ENCODE measurements at places on chromosomes 7 and 10.

DNA sequence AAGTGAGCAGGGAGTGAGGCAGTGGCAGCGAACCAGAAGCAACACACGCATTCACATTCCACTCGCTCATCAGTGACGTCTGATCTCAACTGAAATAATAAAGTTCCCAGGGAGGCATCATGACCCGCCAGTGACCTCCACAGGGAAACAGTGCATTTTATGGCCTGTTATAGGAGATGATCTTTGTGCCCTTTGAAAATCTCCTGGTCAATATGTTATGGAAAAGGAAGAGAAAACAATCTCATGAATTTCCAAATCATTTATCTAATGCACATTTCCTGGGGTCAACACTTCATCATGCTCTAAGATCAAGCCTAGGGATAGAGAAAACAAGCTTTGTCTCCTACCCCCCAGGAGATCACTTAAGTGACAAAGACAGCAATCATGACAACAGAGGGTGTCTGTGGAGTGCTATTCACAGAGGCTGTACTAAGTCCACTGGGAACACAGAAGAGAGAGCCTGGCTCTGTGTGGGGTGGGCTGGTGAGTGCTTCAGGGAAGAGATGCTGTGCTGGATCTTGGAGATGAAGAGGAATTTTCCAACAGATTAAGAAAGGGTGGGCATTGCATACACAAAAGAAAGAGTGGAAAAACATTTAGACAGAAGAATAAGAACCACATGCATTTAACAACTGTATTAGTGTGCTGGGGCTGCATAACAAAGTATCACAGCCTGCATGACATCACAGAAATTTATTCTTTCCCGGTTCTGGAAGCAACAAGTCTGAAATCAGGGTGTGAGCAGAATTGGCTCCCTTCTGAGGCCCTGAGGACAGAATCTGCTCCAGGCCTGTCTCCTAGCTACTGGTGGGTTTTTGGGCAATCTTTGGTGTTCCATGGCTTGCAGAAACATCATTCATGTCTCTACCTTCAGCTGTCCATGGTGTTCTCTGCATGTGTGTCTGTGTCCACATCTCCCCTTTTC, 613.9 kb upstream of the IGFBP3 start:
- DNase-seq, result no peak

DNA sequence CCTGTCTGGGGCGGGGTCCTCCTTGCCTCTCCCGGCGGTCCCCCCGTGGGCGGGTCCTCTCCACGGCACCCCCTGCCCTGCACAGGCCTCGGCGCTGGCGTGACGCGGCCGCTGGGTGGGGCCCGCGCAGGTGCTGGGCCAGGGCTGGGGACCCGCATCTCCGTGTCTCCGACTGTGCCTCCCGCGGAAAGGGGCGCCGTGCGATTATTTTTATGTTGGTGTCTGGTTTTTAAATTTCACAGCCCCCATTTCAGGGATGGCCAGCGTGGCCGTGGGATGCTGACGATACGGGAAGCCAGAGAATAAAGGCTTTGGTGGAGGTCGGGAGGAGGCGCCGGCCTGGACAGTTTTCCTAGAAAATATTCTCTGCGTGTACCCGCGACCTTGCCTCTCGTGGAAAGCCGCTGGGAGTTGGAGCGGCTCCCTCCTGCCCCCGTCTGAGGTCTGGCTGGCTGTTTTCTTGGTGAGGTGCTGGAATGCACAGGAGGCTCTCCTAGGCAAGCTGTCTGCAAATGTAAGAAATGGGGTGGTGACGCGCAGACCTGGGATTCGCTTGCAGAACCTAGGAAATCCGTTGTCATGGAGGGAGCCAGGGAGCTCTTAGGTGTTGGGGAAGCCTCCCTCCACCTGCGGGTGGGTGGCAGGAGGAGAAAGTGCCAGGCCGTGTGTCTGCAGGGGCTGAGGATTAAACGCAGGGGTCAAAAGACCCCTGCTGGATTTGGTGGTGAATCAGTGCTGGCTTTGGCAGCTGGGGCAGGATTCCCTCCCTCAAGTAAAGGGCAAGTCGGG, 28.7 kb upstream of the JAKMIP3 start:
- DNase-seq, result no peak

- DNase-seq, result no peak
Measured at GRCh38 chr7:359226-359765, 69.3 kb downstream of the FOXL3 start.

DNA sequence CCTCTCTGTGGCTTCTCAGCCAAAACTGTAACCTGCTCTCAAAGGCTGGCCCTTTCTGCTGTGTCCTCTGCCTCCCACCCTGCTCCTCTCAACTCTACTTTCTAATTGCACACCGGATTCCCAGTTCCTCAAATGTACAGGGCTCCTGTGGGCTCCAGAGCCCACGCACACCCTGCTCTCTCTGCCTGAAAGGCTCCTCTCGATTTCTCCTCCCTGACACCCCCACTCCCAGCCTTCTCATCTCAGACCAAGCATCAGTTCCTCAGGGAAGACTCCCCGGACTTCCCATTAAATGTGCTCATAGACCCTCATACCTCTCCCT, 111.7 kb upstream of the STEAP1B start:
- no peak for DNase-seq

- DNase-seq, result no peak
Measured at GRCh38 chr7:26151096-26151495, 902 bp upstream of the NFE2L3 start.

- DNase-seq, result no peak
Measured at GRCh38 chr7:6170571-6171531, 101.6 kb downstream of the CYTH3 start.

- DNase-seq, result no peak
Measured at GRCh38 chr7:152523916-152524315, 88.1 kb upstream of the KMT2C start.

DNA sequence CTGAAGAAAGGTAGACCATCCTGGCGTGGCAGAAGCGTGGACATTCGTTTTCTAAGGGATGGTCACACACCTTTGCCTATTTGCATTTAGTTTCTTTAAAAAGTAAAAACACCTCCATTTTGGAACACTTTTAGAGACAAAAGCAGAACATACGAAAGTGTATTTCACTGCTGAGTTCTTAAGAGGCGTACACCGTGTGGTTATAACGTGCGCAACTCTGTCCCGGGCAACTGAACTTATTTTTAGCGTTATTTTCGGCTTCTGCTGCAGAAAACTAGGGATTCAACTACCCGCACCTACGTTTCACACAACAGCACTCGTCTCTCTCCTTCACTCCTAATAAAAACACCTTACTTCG, 557 bp upstream of the LSM8 start:
- no peak for DNase-seq

DNA sequence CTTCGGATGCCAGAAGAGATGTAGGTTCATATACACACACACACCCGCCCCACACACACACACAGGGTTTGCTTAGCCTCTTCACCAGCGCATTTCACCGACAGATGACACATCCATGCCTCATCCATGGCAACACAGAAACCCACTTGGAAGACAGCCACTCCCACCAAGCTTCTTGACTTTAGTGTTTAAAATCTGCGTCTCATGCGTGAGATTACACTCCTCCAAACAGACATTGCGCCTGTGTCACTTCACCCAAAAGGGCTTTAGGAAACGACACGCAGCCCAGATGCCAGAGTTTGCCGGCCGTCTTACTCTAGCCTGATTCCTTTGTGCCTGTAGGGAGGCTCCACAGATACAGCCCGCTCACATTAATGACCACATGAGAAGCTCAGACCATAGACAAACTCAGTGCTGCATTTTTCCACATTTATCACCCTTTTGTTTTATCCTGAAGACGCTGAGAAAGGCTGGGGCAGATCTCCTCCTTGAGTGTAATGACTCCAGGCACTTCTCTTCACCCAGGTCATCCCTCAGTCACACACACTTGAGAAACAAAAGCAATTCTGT, 73.8 kb downstream of the DIP2C start:
- DNase-seq, result no peak

DNA sequence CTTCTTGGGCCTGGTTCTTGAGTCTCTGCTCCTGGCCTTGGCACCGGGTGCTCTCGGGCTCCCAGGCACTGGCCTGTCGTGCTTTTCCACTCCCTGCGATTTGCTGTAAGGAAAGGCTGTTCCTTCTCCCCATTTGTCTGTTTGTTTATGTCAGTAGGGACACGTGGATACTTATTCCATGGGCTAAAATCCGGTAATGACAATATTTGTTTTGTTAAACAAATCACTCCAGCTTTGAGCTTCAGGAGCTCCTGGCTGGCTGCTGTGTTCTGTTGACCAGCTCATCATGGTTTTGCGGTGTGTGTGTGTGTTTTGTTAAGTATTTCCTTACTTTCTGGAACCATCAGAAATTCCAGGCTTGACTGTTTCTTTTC, 17.5 kb upstream of the JAKMIP3 start:
- no peak for DNase-seq

DNA sequence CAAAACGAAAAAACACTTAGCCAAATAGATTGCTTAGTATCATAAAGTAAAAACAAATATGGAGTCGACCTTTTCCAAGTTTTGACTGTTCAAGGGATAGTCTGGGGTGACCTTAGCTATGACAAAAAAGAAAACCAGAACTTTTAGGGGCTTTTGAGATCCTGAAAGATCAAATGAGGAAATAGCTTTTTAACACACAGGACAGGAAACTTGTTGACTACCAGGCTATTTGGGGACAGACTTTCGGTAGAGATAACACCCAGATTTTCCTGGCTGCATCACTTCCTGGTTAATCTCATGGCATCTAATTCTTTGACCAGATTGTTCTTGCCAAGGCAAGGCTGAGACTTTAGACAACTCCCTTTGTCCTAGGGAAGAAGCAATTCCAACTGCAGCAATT, 34.5 kb upstream of the EGR2 start:
- no peak for DNase-seq

GRCh38 chr10:110901954-110902819, 16.8 kb downstream of the BBIP1 start:
- DNase-seq, result no peak

GRCh38 chr7:18552943-18553604, 57.5 kb downstream of the HDAC9 start:
- DNase-seq, result no peak

DNA sequence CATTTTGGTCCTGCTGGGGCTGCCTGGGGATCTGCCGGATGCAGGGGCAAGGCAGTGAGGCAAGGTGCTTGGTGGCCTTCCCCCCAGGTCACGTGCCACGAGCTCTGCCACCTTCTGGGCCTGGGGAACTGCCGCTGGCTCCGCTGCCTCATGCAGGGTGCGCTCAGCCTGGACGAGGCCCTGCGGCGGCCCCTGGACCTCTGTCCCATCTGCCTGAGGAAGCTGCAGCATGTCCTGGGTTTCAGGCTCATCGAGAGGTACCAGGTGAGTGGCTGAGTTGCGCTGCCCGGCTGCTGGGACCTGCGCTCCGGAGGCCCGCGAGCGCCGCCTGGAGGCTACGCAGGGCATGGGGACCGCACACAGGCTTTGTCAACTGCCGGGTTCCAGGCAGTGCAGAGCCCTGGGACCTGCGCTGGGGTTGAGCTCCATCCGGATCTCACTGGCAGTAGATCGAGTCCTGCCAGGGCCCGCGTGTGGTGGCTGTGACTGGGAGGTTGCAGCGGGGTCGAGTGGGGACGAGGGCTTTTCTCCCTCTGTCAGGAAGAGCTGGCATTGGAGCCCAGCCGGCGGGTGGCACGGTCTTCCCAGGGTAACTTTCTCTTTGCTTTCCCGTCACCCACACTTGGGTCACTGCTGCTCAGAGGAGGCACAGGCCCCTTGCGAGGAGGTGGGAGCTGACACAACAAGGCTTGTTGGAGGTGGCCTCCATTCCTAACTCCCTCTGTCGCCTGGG, 21.7 kb downstream of the AMZ1 start:
- DNase-seq, result peak; percentile 88

DNA sequence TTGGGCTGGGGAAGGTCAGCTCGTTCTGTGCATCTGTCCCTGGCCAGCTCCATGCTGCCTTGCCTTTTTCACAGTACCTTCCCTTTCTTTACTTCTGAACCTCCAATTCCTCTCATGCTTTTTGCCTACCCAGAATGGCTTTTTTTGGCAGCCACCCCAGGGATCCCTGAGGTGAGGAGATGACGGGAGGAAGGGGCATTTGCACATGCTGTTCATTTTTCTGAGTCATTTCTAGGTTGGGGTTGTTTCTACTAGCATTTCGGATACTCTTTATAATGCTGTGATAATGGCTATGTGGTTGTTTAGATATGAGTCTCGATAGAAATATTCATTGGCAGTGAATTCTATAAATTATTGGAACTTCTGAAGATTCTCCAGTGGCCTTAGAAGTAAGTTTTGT, 415.1 kb upstream of the FZD8 start:
- DNase-seq, result no peak

- DNase-seq, result no peak
Measured at GRCh38 chr7:111561654-111561903, 713 bp downstream of the IMMP2L start.

- DNase-seq, result no peak
Measured at GRCh38 chr10:22606164-22606614, 108.2 kb downstream of the PIP4K2A start.

DNA sequence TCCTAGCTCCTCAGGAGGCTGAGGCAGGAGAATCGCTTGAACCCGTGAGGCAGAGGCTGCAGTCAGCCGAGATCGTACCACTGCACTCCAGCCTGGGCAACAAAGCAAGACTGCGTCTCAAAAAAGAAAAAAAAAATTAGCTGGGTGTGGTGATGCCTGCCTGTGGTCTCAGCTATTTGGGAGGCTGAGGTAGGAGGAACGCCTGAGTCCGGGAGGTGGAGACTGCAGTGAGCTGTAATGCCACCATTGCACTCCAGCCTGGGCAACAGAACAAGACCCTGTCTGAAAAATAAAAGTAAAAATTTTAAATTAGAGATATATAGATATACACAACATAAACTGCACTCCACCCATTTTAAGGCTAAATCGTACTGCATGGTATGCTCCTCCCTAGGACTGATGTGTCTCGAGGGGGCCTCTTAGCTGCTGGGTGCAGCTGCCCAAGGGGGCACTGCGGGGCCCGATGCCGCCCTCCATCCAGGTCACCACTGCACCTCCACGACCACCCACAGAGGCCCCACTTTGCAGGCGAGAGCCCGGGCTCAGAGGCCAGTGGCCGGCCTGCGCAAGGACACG, 40.9 kb upstream of the FOXK1 start:
- DNase-seq, result no peak

DNA sequence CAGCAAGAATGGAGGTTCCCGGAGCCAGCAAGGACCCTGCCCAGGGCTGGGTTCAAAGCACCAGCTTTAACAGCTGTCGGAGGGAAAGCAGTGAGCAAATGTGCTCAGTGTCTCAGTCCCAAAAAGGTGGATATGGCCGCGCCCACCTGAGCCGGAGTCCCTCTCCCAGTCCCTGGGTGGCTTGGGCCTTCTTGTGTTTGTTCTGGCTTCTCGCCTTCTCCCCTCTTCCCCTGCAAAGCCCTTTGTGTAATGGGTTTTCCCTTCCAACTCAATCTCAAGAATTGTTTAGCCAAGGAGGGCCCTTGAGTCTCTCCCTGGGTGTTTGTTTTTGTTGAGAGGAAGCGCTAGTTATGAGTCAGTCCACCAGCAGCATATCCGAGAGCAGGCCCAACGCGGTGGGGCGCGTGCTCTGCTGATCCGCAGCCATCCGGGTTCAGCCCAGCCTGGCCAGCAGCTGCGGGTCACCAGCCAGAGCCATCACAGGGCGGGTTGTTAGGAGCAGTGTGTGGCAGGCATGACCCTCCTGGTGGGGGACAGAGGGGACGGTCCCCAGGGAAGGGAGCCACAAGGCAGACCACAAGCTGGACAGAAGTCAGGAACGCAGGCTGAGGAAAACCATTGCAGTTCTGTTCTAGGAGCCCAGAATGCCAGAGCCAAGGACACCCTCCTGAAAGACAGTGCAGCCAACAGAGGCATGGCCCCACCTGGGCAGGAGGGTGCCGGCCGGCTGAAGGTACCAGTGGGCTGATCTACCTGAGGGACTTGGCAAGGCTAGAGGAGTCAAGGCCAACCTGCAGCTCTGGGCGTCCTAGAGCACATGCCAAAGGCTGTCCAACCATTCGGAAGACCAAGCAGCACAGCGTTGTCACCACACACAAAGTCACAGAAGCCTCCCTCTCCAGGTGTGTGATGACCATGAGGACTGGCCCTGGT, 21.3 kb downstream of the CALML3 start:
- DNase-seq, result no peak

- no peak for DNase-seq
Measured at GRCh38 chr7:155258226-155258560, 39.5 kb upstream of the INSIG1 start.
